ENCODE measurements at places on chromosomes 4 and X. TPM values are rescaled to one million over a fixed set of nuclear protein-coding genes. Genes with fewer than 3 reads are reported as not detected.
A peak's percentile ranks its signal among the peaks of the same experiment; 100 is the strongest.

The STPG2 gene
- total RNA-seq: 0.13 TPM

The CT55 gene
- total RNA-seq: 7.1 TPM

The ERVMER34-1 gene
- total RNA-seq: 0.19 TPM

The FGF2 gene
- 8.9 TPM for total RNA-seq

The PLAC8 gene
- total RNA-seq: not detected

The CAPN6 gene
- not detected for total RNA-seq

The LRRC66 gene
- total RNA-seq: not detected

The FAM53A gene
- 2.1 TPM for total RNA-seq

The PPEF1 gene
- total RNA-seq: 5.0 TPM

The ZCCHC18 gene
- 0.32 TPM for total RNA-seq

GRCh38 chrX:133250184-133251100, 32.3 kb upstream of the TFDP3 start:
- DNase-seq: no peak

DNA sequence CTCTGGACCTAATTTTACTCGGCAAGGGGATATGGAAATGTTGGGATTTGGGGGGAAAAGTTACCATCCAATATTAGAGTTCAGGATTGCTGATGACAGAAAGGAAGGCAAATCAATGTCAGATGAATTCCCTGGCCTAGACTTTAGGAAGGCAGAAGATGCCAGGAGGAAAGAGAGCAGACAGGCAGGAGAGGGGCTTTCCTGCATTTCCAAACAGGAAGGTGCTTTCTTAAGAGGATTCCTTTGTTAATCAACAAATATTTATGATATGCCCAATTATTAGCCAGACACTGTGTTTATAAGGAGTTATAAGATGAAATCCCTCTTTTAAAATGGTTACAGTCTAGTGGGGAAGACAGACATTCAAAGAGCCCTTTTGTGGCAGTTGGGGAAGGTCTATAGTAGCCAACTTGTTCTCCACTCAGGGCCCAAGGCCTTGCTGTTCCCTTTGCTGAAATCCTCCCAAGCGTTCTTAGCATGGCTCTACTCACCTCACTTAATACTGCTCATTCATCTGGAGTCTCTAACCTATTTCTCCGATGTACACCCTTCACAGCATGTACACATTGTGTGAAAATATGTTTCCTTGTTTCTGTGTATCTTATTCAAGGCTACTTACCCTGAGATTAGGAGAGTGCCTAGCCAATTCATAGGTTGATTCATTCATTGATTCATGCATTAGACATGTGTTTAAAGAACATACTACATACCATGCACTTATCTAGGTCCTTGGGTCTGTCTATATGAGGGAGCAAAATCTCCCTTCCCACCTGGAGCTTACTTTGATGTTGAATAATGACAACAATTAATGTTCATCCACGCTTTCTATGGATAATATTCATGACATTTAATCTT, 5.3 kb downstream of the IGFBP7 start:
- peak; percentile 74 for DNase-seq

DNA sequence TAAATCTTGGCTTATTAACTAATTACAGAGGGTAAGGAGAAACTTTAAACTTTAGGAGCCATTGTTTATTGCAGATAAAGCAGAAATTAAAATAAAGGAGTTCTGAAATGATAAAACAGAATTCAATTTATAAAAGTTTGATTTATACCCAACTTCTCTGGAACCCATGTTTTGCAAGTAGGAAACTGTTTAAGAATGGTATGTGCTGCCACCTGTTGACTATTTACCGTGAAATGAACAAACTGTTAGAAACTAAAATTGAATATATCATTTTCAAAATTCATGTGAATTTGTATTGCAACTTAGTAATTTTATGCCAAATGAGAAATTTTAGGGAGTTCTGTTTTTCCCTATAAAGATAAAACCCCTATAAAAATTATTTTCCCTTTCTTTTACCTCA, 11.0 kb upstream of the TBC1D8B start:
- peak; percentile 25 for DNase-seq

- DNase-seq: no peak
Observed at GRCh38 chr4:147633643-147634042, 16.4 kb downstream of the TMEM184C start.

GRCh38 chr4:79626611-79627010, 218.6 kb upstream of the GK2 start:
- DNase-seq: no peak

- no peak for DNase-seq
Observed at GRCh38 chrX:153374426-153374825, 26.7 kb downstream of the PNMA6E start.

- no peak for DNase-seq
Observed at GRCh38 chrX:147403040-147403439, 508.7 kb upstream of the FMR1 start.

DNA sequence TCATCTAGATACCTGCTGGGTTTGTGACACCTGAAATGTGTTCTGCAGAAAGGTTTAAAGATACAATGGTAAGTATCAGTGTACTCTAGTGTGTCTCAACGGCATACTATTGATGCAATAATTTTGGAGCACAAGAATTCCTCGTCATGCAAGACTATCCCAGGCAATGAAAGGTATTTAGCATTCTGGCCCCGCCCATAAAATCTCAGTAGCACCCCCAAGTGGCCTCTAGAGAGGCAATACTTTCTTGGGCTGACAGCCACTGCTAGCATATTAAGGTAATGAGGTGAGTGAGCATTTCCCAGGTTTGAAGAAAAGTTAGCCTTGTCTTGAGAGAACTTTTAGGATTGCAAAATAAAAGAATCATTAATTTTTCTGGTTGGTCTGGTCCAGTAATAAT, 24.0 kb downstream of the TAB3 start:
- peak; percentile 59 for DNase-seq

DNA sequence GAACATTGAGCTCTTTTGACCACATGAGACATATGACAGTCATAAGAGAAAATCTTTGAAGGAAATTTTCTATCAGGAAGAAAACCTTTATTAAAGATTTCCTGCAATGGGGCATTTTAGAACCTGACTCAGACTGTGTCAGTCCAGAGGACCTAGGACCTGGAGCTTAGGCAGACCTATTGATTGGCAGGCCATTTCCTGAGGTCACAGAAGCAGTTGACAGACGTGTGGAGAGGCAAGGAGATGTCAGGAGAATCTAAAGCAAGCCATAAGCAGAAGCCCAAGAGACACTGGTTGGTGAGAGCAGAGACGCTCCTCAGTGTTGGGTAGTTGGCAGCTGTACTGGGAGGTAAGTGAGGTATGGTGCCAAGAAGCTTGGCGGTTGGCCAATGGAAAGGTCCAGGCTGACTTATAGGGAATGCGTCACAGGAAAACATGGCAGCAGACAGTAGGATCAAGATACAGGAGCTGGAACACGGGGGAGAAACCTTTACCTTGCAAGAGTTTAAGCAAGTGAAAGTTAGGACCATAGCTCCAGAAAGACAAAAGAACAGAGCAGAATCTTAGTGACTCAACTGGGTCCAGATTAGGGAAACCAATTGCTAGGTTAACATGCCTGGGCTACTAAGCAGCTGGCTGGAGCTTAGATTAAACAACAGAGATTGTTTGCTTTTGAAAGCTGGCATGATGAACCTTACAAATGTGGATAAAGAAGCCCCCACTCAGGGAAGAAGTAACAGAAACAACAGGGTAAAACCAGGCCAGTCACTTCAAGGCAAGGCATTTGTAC, 18.6 kb downstream of the PALLD start:
- DNase-seq: no peak

DNA sequence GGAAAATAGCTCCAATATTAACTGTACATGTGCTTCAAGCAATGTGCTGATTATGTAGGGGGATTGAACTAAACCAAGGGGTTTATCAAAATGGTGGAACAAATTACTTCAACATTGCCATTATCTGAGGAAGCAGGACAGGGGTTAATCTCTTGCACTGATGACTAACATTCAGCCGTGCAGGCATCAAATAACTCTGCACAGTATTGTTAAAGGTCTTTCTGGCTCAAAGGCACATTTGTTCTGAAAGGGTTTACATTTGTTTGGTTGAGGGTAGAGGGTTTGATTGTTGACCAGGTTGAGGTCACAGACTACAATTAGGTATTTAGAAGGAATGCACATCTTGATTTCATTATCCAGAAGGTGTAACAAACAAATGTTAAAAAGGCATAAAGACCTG, 32.2 kb upstream of the CCSER1 start:
- DNase-seq: peak; percentile 38

GRCh38 chrX:3711331-3711917, 2.0 kb downstream of the PRKX start:
- DNase-seq: no peak

DNA sequence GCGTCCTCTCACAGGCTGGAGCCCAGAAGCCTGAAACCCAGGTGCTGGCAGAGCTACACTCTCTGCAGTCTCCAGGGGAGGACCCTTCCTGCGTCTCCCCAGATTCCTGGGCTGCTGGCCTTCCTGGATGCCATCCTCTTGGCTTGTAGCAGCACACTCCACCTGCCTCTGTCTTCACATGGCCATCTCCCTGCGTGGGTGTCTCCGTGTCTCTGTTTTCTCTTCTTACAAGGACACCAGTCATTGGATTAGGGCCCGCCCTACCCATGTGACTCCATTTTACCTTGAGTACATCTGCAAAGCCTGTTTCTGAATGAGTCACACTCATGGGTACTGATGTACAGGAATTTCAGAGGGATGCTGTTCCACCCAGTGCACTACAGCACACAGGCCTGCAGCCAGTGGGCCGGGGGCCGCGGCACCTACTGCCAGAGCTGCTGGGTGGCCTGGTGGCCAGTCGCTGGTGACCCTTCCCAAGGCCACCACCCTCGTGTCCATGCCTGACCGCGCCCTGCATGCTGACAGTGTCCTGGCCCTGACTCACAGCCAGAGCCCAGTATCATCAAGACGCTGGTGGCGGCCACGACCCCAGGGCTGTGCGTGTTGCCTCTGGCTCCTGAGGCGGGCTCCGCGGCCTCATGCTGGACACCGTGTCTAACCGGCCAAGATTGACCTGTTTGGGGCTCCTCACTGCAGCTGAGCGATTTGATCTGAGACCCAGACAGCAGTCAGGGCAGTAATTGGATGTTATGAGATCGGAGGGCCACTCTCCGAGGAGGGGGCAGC, 63.6 kb upstream of the NKX1-1 start:
- DNase-seq: peak; percentile 27

DNA sequence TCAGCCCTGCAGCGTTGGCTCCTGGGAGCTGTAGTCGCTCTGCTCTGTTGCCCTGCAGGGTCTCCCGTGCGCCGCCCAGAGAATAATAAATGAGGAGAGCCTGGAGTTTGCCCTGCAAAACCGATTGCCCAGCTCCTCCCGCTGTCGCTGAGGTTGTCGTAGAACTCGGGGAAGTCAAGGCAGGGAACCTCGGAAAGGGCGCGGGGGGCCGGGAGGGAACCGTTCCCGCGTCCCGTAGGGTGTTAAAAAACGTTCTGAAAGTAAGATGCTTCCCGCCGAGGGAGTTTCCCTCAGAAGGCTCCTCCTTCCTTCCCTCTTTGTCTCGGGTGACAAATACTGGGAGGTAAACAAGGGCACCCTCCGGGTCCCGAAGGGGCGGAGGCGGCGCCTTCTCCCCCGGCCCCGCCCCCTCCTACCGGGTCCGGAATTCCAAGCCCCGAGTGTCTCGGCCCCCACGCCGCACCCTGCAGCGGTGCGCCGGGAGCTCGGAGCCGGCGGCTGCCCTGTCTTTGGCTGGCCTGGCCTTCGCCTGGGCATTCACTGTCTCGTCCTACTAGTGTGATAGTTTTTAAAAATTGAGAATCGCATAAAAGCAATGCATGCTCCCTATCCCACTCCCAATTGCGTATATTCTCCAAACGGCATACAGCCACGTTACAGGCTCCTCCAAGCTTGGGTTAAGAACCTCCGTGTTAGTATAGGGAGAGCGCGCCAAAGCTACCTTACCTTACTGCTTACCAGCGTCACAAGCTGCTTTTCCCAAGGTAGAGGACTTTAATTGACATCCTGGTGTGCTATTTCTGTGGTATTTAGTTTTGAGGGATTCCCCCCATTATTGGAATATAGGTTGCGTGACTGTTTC, 964 bp upstream of the HMGB2 start:
- DNase-seq: peak; percentile 82

GRCh38 chr4:54872261-54872660, 214.5 kb downstream of the KIT start:
- DNase-seq: no peak

DNA sequence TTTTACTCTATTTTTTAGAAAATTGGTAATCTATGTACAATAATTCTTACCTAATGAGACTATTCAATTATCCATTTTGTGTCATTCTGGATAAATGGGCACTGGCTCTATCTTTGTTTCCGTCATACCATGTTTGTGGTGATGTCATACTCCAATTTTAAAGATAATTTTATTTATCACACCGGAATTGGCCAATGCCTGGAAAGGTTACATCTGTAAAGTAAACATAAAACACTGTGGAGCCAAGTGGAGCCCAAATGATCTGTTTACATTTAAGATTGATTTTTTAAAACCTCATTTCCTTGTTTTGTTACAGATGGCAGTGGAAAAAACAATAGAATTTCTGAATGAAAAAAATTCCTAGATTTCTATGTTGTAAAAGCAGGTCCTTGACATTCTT, 120.2 kb upstream of the GPRIN3 start:
- no peak for DNase-seq

DNA sequence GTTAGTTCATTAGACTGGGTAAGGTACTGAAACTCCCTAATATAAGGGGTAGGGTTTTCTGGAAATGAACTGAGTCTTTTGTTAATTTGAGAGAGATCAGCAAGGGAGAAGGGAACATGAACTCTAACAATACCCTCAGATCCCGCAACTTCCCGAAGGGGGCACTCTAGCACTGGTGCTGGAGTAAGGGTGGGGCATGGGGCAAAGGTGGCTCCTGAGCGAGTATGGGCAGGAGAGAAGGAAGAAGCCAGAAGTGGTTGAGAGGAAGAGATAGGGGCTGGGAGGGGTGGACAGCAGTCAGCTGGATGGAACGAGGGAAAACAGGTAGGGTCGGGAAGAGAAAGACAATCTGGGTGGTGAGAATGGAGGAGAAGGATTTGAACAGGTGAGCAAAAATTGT, 183.2 kb upstream of the MAGEE2 start:
- DNase-seq: peak; percentile 58

Data from SK-MEL-5 (cell line).